ENCODE measurements at places on chromosomes 2 and 18.

GRCh38 chr18:56289381-56289780, 349.0 kb downstream of the TXNL1 start:
- no peak for DNase-seq
- no peaks in the 10 kb centered on the region for H3K4me1 ChIP-seq
- H3K36me3 ChIP-seq = no peaks in the 10 kb centered on the region
- H3K27me3 ChIP-seq = no peaks in the 10 kb centered on the region
- no peak overlapping the region for H3K4me3 ChIP-seq
- H3K27ac ChIP-seq = no peak overlapping the region

- H3K4me3 ChIP-seq = no peak overlapping the region
- DNase-seq = no peak
- H3K36me3 ChIP-seq = no peaks in the 10 kb centered on the region
- H3K27ac ChIP-seq = no peak overlapping the region
- no peaks in the 10 kb centered on the region for H3K27me3 ChIP-seq
Measured at GRCh38 chr2:12131975-12132374, 385.5 kb downstream of the LPIN1 start.

GRCh38 chr18:32867330-32867729, 94.5 kb upstream of the KLHL14 start:
- H3K4me3 ChIP-seq = no peak overlapping the region
- no peaks in the 10 kb centered on the region for H3K4me1 ChIP-seq
- H3K27ac ChIP-seq = no peak overlapping the region
- no peak for DNase-seq
- H3K36me3 ChIP-seq = no peaks in the 10 kb centered on the region

GRCh38 chr2:1995987-1996386, 251.7 kb upstream of the PXDN start:
- no peak for DNase-seq
- H3K4me3 ChIP-seq = no peak overlapping the region
- H3K27me3 ChIP-seq = no peaks in the 10 kb centered on the region
- no peak overlapping the region for H3K27ac ChIP-seq
- H3K4me1 ChIP-seq = no peaks in the 10 kb centered on the region

DNA sequence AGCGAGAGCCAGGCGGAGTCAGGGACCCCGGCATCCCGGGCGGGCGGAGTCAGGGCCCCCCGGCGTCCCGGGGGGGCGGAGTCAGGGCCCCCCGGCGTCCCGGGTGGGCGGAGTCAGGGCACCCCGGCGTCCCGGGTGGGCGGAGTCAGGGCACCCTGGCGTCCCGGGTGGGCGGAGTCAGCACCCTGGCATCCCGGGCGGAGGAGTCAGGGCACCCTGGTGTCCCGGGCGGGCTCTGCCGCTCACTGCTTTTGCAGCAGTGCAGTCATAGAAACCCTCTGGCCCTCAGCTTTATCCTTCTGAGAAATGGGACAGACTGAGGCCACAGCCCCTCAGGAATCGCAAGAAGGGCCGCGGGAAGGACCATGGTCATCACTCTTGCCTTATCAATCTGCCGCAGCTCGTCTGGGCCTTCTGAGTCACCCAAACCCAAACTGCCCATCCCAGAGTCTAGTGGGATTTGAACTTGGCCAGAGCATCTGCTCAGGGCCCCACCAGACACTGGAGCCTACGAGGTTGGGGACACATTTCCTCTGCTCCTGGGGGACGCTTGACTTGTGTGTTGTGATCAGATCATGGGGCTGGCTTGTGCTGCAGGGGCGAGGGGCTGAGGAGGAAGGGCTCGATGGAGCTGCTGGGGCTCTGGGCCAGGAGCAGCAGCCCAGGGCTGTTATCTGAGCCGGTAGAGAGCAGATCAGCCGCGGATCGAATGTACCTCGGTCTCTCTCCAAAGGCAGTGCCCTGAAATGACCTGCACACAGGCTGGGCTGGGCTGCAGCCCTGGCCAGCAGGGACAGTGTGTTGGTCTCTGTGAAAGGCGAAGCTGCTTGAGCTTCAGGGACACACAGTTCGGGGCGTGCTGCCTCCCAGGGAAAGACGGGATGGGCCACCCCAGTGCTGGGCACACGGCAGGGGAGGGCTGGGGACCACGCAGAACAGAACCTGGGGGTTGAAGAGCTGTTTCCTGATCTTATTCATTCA, 290.1 kb upstream of the HDAC4 start:
- peaks cover 33% of the 10 kb centered on the region for H3K27me3 ChIP-seq
- no peak overlapping the region for H3K27ac ChIP-seq
- no peak for DNase-seq
- H3K4me1 ChIP-seq = no peaks in the 10 kb centered on the region
- no peak overlapping the region for H3K4me3 ChIP-seq

DNA sequence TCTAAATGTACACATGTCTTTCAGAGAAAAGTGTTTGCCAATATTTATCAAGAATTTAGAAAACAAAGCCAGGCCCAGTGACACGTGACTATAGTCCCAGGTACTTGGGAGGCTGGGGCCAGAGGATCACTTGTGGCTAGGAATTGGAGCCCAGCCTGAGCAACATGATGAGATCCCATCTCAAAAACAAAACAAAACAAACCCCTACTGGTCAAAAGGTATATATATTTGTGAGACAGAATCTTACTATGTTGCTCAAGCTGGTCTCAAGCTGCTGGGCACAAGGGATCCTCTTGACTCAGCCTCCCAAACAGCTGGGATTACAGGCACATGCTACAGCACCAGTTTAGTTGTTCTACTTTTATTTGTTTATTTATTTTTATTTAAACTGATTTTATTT, 79.2 kb downstream of the ZDBF2 start:
- H3K27ac ChIP-seq = no peak overlapping the region
- no peaks in the 10 kb centered on the region for H3K27me3 ChIP-seq
- no peaks in the 10 kb centered on the region for H3K4me1 ChIP-seq
- DNase-seq = no peak
- no peak overlapping the region for H3K4me3 ChIP-seq
- no peaks in the 10 kb centered on the region for H3K36me3 ChIP-seq

GRCh38 chr18:48393170-48393569, 16.0 kb downstream of the ZBTB7C start:
- DNase-seq = no peak
- H3K4me3 ChIP-seq = no peak overlapping the region
- peaks cover 18% of the 10 kb centered on the region for H3K4me1 ChIP-seq
- H3K27me3 ChIP-seq = no peaks in the 10 kb centered on the region
- H3K36me3 ChIP-seq = no peaks in the 10 kb centered on the region

DNA sequence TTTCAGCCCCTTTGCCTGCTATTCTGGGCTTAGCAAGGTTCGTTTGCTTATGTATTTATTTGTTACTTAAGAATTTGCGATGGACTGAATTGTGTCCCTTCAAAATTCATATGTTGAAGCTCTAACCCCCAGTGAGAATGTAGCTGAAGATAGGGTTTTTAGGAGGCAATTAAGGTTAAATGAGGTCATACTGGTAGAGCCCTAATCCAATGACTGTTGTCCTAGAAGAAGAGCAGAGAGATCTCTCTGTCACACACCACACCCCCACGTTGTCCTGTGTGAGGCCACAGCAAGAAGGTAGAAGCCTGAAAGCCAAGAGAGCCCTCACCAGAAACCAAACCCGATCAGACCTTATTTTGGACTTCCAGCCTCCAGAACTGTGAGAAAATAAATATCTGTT, 66.7 kb downstream of the KIAA1328 start:
- H3K27me3 ChIP-seq = no peaks in the 10 kb centered on the region
- DNase-seq = no peak
- peaks cover 7% of the 10 kb centered on the region for H3K36me3 ChIP-seq
- no peak overlapping the region for H3K27ac ChIP-seq

DNA sequence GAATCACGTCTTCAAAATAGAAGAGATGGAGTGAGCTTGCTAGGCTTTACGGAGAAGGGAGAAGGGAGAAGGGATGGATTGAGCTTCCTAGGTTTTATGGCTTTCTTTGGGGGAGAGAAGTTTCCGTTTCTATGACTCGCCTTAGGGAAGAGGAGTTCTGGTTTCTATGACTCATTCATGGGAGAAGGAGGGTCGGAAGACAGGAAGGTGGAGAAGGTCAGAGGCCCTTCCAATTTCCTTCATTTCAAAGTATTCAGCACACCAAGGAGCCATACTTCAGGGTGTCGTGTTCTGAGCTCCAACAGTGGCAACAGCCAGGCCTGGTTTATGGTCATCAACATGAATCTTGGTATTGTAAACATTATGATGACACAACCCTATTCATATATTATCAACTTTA, 284.7 kb upstream of the VWC2L start:
- peak overlapping the region; percentile 55 for H3K27ac ChIP-seq
- H3K4me3 ChIP-seq = no peak overlapping the region
- no peaks in the 10 kb centered on the region for H3K36me3 ChIP-seq

GRCh38 chr2:162506706-162507105, 162.8 kb downstream of the GCA start:
- no peaks in the 10 kb centered on the region for H3K4me1 ChIP-seq
- no peak for DNase-seq
- no peaks in the 10 kb centered on the region for H3K36me3 ChIP-seq
- no peaks in the 10 kb centered on the region for H3K27me3 ChIP-seq
- H3K4me3 ChIP-seq = no peak overlapping the region

DNA sequence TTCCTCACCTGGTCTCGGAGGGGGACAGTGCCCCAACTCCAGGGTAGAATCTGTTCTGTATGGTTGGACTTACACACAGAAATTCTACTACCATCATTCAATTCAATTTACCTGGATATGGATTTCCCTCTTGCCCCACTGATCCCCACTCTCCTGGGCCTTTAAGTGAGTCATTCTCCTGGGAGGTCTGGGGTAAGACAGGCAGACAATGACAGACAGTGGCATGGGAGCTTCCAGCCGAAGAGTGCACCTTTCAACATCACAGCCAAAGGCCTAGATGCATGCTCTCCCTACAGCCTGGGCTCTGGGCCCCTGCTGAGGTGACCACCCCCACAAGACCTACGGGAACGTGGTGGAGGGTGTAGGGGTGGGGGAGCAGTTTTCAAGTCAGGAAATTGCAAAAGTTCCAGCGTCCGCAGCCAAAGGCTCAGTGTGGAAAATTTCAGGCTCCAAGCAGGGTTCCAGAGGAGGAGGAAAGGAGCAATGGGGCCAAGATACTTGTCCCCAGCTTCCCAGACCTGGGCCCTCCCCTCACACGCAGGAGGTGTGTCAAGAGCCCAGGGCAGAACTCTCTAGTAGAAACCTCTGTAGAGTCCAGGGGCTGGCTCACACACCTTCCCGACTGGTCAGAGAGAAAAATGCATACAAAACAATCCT, 296.4 kb downstream of the CYP26B1 start:
- no peaks in the 10 kb centered on the region for H3K27me3 ChIP-seq
- DNase-seq = no peak

DNA sequence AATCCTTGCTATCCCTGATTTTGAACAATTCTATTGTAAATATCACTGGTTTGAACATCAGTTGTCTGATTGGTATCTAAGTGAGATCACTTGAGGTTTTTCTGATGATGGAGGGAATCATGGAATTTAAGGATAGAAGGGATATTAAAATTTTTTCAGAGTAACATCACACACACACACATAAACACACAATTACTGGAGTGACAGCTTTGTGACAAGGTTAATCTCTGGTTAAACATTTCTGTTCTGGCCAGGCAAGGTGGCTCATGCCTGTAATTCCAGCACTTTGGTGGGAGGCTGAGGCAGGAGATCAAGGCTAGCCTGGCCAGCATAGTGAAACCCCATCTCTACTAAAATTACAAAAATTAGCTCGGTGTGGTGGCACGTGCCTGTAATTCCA, 85.3 kb downstream of the SOCS6 start:
- H3K4me3 ChIP-seq = no peak overlapping the region
- H3K27ac ChIP-seq = peak overlapping the region; percentile 88
- H3K27me3 ChIP-seq = no peaks in the 10 kb centered on the region
- peaks cover 33% of the 10 kb centered on the region for H3K4me1 ChIP-seq
- no peaks in the 10 kb centered on the region for H3K36me3 ChIP-seq

GRCh38 chr2:168166902-168167510, 80.4 kb downstream of the STK39 start:
- no peak overlapping the region for H3K4me3 ChIP-seq
- peaks cover 31% of the 10 kb centered on the region for H3K36me3 ChIP-seq
- DNase-seq = no peak
- no peaks in the 10 kb centered on the region for H3K27me3 ChIP-seq
- H3K4me1 ChIP-seq = peaks cover 16% of the 10 kb centered on the region

DNA sequence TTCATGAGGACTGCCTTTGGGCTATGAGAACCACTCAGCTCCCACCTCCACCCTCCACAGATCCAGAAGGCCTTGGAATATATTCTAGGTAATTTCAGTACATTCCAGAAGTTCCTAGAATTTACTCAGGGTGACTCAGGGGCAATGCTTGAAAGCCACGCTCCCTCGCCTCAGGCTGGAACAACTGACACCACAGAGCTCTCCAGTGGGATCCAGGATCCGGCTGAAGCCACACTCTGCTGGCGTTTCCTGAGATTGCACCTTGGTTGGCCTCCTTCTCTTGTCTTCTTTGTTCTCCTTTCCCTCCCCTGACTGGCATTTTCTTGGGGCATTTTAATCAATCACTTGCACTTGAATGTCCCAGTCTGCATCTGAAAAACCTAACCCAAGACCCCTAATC, 92.6 kb upstream of the KCNE4 start:
- peak overlapping the region; percentile 51 for H3K27ac ChIP-seq
- DNase-seq = peak; percentile 91
- H3K27me3 ChIP-seq = no peaks in the 10 kb centered on the region

GRCh38 chr18:22378672-22379282, 38.9 kb downstream of the CTAGE1 start:
- H3K4me3 ChIP-seq = no peak overlapping the region
- H3K4me1 ChIP-seq = no peaks in the 10 kb centered on the region
- H3K36me3 ChIP-seq = no peaks in the 10 kb centered on the region
- no peaks in the 10 kb centered on the region for H3K27me3 ChIP-seq

GRCh38 chr18:73638709-73639108, 508.9 kb downstream of the FBXO15 start:
- no peaks in the 10 kb centered on the region for H3K36me3 ChIP-seq
- H3K27ac ChIP-seq = peak overlapping the region; percentile 78
- no peaks in the 10 kb centered on the region for H3K27me3 ChIP-seq
- DNase-seq = no peak

DNA sequence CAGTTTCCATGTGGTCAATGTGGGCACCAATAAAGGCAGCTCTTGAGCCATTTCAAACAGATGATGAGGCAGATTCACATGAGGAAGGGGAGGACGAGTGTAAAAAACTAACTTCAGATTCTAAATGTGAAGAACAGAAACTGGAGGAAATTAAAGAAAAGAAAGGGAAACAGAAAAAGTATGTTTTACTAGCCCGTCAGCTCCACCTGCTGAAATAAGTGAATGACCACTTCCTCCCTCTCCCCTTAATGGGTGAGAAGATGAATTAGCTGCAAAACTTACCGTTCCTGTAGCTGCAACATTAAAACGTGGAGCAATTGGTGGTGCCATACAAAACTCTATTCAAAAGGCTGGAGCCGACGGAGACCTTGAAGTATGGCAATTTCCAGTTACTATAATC, 203.5 kb downstream of the UXS1 start:
- H3K27ac ChIP-seq = no peak overlapping the region
- H3K4me1 ChIP-seq = no peaks in the 10 kb centered on the region
- no peak overlapping the region for H3K4me3 ChIP-seq
- no peak for DNase-seq
- no peaks in the 10 kb centered on the region for H3K36me3 ChIP-seq

DNA sequence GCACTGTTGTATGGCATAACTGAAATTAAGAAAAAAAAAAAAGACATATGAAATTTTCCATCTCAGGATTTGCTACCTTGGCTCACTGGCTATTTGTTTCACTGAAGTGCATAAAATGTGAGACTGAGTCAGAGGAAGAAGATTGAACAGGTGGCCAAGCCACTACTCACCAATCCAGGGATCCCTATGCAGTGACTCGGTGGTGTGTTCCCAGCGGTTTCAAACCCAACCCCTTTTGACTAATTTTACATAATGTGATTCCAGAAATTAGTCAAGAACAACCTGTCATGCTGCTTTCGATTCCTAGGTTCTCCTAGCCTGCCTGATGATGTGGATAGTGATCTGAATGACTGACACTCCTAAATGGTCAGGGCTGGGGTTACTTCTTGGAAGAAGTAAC, 77.3 kb downstream of the KLHL14 start:
- H3K4me1 ChIP-seq = no peaks in the 10 kb centered on the region
- H3K27me3 ChIP-seq = no peaks in the 10 kb centered on the region
- H3K36me3 ChIP-seq = no peaks in the 10 kb centered on the region
- H3K27ac ChIP-seq = no peak overlapping the region
- no peak for DNase-seq

Measured in RWPE2 (cell line).